ENCODE measurements at places on chromosomes 6 and 20.

DNA sequence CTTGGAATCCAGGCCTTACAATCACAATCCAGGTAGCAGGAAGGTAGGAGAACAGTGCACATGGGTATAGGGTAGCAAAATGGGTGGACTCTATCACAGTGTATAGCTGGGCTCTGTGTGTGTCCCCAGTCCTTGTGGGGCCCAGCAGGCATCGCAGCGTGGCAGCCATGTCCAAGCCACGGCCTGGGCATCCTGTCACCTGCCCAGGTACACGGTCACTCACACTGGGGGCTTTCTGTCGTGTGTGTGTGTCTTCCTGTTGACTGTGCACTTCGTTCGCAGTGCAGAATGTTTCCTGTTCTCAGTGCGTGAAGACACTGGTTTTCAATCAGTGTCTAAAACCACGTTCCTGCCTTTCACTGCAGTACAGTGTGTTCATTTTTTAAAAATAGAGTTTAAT is 523.2 kb upstream of the JARID2 start:
- DNase-seq: no peak

DNA sequence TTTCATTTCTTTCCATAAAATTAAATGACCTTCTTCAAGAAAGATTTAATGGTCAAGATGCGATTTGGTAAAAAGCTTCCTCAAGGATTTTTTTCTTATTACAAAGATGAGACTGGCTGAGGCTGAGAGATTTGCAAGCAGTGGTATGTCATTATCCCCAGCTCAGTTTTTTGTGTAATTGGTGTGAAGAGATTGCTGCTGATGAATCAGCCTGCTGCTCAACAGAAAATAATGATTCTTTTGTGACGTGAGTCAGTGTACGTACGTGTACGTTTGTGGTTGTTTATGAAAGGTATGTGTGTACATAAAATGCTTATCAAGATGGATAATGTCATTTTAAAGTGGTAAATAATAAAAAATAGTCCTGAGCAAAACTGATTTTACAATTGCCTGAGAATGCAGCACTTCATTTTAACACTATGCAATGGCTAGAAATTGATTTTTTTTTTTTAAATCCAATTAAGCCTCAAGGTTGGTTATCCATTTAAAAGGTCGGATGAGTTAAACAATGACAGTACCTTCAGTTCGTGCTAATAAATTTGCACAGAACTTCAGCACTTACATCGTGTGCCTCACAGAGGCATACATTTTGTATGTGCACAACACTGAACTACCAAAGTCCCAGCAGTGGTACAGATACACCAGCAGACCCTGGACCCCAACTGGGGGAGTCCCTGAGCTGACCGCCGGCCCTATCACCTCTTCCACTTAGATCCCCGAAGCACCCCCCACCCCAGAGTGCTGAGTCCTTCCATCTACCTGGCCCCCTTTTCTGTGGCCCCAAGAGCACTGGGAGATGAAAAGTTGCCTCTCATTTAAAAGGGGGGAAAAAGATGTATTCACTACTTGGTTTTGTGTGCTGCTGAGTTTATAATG is 9.7 kb upstream of the NPEPL1 start:
- DNase-seq: no peak

GRCh38 chr6:21935561-21936028 is 342.0 kb downstream of the SOX4 start:
- no peak for DNase-seq

- DNase-seq: no peak
Measured at GRCh38 chr6:148528292-148528691, 185.7 kb downstream of the SASH1 start.

DNA sequence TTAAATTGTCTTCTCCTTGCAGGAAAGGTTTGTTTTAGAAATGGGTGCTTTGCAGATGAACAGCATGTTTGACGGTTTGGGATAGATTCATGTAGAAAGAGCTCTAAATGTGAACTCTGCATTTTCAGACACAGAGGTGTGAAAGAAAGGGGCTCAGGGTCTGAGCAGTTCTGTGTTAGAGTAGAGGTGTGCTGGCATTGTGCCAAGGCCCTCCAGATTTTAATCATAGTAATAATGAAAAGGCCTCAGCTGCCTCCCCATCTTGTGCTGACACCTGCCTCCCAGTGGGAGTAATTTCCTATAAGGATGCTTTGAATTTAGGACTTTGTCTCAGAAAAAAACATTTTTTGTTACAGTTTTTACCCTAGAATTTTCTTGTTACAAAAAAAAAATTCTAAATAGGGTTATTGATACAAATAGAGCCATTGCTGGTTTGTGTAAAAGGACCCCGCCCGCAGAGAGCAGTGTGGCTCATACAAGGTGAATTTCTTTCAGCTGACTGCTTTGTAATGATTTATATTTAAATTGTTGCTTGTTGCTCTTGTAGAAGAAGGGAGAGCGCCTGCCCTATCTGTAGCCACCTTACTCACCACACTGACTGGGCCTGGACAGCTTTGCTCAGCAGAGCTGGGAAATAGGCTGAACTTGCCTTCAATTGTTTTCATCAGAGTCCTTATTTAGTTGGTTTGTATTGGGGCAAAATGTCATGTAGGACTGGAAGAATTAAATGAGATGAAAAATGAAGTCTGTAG is 294.5 kb downstream of the ZFAND3 start:
- DNase-seq: no peak

- no peak for DNase-seq
Measured at GRCh38 chr6:18676548-18676947, 289.4 kb downstream of the RNF144B start.

DNA sequence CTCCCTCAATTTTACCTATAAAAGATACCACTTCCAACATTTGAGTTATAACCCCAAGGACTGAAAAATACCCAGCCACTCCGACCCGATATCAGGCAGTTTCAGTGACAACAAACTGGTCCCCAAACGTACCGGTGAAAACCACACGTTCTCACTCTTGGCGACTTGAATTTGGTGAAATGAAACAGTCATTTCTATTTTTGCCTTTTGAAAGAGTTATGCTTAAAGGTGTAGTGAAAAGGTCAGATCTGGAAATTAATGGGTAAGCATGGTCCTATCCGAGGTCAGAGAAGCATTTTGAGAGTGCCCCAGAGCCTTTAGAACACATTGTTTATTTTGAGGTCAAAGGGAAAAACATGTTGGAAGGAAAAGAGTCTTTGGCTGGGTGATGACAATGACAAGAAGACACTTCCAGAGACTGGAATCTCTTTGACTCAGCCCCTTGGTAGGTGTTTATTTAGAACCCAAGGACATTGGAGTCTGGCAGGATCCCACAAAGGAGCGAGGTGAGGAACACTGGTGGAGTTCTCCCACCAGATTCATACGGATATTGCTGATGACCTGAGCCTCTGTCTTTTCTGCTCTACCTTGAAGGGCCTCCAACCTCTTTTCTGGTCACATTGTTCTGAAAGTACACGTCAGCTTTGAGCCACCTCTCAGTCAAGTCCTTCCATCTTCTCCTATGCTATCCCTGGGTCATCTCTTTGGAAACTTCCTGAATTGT is 235.0 kb downstream of the GMPR start:
- no peak for DNase-seq

GRCh38 chr6:42484261-42484660 is 32.5 kb upstream of the TRERF1 start:
- DNase-seq: no peak
